Activated CD8-positive, alpha-beta memory T cell treated with anti-CD3 and anti-CD28 coated beads, Interleukin-2, amount 50 U/mL, for 48 hours (primary cell): ENCODE measurements at places on chromosomes 2 and 18.

- DNase-seq = no peak
Measured at GRCh38 chr2:133957724-133958480, 296.0 kb upstream of the MGAT5 start.

- no peak for DNase-seq
Measured at GRCh38 chr2:134626781-134627180, 92.0 kb downstream of the TMEM163 start.

- no peak for DNase-seq
Measured at GRCh38 chr2:32683520-32684086, 55.8 kb downstream of the TTC27 start.

GRCh38 chr2:200159829-200160781 is 146.4 kb upstream of the SPATS2L start:
- no peak for DNase-seq

DNA sequence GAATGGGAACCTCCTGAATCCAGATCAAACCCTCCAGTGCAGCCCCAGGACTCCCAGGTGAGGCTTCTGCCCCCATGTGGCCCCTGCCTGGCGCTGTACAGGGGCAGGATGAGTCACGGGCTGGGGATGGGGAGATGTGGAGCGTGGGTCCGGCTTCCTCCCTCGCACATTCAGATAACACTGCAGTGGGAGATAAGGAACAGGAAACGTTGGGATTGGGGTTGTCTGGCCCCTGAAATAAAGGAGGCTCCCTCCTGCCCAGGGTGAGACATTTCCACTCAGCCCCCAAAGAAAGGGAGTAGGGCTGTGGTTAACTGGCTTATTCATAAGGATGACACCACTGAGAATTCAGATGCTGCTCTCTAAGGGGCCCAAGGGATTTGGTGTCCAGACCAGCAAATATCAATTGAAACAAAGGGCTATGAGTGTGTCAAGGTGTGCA is 30.7 kb downstream of the IGFBP5 start:
- no peak for DNase-seq
